Iris pigment epithelial cell (primary cell): ENCODE measurements at places on chromosomes 3 and 15.
A peak's percentile ranks its signal among the peaks of the same experiment; 100 is the strongest.

- no peak for DNase-seq
These were observed 49.3 kb downstream of the GRIP2 start for GRCh38 chr3:14490831-14491230.

- peak; percentile 81 for DNase-seq
These were observed 63.2 kb upstream of the SPPL2A start for GRCh38 chr15:50828610-50829206.

- no peak for DNase-seq
These were observed 42.6 kb upstream of the SEMA6D start for GRCh38 chr15:47674586-47675232.

DNA sequence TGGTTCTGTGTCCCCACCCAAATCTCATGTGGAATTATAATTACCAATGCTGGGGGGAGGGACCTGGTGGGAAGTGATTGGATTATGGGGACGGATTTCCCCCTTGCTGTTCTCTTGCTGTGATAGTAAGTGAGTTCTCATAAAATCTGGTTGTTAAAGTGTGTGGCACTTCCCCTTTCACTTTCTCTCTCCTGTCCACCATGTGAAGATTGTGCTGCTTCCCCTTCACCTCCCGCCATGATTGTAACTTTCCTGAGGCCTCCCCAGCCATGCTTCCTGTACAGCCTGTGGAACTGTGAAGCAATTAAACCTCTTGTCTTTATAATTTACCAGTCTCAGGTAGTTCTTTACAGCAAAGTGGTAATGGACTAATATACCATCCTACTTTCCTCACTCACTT, 289.6 kb downstream of the EFHB start:
- no peak for DNase-seq

GRCh38 chr3:40109641-40110490, 199.6 kb upstream of the EIF1B start:
- DNase-seq, result no peak
